Activated CD4-positive, alpha-beta T cell treated with anti-CD3 and anti-CD28 coated beads for 24 hours (primary cell): ENCODE measurements at places on chromosomes 16 and 17.

GRCh38 chr16:48597563-48598387, 12.2 kb downstream of the N4BP1 start:
- DNase-seq: no peak

GRCh38 chr17:50918933-50919296, 52.8 kb upstream of the TOB1 start:
- DNase-seq: no peak

DNA sequence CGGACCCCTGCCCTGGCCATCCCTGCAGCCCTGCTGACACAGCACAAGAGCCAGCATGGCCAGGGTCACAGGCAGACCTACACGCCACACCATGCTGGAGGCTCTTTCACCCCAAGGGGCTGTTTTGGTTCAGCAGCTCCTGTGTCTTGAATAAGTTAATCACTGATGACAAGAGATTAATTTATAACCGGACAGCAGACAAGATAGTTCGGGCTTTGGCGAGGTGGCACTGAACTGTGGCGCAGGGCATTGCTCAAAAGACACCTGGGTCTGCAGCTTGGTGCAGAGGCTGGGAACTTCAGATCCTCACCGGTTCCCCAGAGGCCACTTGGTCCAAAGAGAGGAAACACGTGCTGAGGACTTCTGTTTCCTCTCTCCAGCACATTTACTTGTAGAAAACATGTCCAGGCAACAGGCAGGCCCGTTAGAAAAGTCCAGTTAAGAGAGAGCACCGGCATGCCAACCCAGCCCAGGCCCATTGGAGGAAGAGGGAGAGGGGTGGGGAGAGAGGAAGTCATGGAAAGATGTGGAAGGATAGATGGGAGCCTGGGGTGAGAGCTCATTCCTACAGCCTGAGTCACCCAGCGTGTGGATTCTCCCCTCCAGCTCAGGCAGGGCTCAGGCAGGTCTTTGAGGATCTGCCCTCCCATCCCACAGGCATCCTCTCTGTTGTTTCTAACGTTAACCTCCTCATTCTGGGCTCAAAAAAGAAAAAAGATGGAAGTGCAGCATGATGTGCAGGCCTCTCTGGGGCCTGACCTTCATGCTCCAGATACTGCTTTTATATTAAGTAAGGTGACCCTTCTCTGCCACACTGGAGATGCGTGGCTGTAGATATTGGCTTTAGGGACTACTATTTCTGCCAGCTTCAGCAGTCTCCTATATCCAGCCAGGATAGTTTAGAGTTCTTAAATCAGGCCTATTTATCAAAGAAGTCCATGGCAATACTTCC, 80.0 kb upstream of the HNF1B start:
- DNase-seq: no peak

DNA sequence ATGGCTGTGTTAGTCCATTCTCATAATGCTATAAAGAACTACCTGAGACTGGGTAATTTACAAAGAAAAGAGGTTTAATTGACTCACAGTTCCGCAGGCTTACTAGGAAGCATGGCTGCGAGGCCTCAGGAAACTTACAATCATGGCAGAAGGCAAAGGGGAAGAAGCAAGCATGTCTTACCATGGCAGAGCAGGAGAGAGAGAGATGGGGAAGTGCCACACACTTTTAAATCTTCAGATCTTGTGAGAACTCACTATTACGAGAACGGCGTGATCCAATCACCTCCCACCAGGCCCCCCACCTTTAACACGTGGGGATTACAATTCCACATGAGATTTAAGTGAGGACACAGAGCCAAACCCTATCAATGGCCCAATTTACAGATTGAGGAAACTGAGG, 96.5 kb downstream of the SDK2 start:
- DNase-seq: no peak

GRCh38 chr16:1211451-1212268, 13.4 kb downstream of the TPSG1 start:
- no peak for DNase-seq

DNA sequence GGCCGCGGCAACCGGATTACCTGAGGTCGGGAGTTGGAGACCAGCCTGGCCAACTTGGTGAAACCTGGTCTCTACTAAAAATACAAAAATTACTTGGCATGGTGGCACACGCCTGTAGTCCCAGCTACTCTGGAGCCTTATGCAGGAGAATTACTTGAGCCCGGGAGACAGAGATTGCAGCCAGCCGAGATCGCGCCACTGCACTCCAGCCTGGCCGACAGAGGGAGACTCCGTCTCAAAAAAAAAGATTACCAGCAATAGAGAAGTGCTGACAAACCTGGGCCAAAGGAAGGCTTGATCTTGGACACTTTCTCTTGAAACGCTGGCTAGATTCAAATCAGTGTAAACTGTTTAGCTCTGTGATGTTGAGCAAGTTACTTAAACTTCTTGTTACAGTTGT, 4.3 kb downstream of the MT1H start:
- no peak for DNase-seq

GRCh38 chr16:52318302-52319009, 228.5 kb downstream of the TOX3 start:
- DNase-seq: no peak

GRCh38 chr17:30299000-30299399, 7.3 kb upstream of the BLMH start:
- DNase-seq: no peak

DNA sequence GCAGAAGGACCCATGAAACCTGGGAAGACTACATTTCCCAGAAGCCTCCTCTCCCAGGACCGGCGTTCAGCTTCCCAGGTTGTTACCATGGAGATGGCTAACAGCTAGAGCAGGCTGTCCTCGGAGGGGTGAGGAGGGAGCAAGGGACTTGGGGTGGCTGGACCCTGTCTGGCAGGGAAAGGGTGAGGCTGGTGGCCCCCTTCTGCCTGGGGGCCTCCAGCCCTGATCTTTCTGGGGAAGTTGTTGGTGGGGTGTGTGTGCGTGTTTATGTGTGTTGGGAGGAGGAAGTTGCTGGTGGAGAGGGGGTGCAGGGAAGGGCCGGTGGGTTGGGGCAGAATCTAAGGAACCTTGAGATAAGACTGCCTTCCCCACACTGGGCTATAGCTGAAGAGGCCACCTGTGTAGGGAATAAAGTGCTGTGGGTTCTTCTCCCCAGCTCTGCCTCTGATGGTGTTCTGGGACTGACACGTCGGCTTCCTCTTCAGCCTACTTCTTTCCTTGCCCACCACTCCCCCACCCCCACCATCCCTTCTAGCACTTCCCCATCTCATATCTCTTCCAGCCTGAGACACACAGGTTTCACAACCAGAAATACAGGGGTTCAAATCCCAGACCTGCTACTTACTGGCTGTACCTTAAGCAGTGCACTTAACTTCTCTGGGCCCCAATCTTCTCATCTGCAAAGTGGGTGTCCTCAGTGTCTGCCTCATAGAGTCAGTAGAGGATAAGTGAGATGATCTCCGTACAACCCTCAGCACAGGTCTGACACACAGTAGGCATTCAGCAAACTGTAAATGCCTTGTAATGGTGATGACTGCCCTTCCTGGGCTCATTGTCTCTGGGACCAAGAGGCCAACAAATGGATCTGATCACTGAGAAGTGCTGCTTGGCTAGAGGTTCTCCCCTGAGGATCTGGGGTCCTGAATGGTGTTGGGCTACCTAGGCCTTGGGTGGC, at the start of gene DRC7:
TSS of gene DRC7 (plus strand) at position 82 of the 955 bp plus-strand sequence. CDS start 3,144 bp downstream, outside the sequence.
- no peak for DNase-seq

- no peak for DNase-seq
These were observed at the start of gene ABCA8 for GRCh38 chr17:68955181-68955841. TSS of gene ABCA8 (minus strand) at chr17:68955392. CDS start at chr17:68942034, 13,358 bp downstream.

- no peak for DNase-seq
These were observed 121.1 kb downstream of the AIPL1 start for GRCh38 chr17:6313835-6314234.

DNA sequence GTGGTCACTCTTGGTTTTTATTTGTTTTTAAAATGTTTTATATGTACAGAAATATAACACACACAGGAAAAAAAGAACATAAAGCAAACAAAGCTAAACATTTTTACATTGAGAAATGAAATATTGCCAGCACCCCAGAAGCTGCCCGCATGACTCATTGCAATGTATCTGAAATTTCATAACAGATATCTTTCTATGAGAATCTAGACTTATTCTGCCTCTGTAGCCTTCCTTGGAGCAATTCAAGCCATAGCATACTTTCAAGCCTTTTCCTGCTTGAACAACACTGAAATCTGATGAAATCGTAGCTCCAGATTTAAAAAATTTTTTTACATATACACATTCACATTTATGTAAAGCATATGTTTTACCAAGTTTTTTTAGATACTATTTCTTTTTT, 86.9 kb downstream of the RBBP6 start:
- DNase-seq: no peak

- no peak for DNase-seq
These were observed 279.9 kb upstream of the DYNLRB2 start for GRCh38 chr16:80260906-80261311.

DNA sequence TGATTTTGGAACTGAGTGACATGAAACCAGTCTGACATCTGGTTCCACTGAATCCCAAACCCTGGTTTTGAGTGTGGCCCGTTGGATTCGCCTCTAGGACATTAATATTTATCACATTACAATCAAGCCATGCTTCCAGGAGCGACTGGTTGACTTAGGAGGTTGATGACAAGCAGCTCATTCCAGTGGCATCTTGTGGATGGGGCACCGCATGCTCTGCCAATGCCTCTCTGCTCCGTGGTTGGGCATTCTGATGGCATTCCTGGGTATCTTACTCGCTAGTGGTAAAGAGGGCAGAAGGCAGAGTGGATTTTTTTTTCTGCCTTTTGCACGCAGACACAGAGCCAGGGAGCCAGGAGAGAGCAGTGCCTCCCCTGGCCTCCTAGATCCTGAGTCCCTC, 31.4 kb downstream of the CACNG4 start:
- DNase-seq: no peak
